Vagina (tissue), 2 donors: ENCODE measurements at places on chromosomes 11 and 22. TPM values are rescaled to one million over a fixed set of nuclear protein-coding genes. Genes with fewer than 3 reads are reported as not detected.
A peak's percentile ranks its signal among the peaks of the same experiment; 100 is the strongest.

- no peaks in the 10 kb centered on the region for H3K36me3 ChIP-seq
- no peak for DNase-seq
- peaks cover 20% of the 10 kb centered on the region for H3K4me1 ChIP-seq
- H3K27me3 ChIP-seq = no peaks in the 10 kb centered on the region
- H3K4me3 ChIP-seq = no peak overlapping the region
Observed at GRCh38 chr22:33908171-33909074, 11.9 kb downstream of the LARGE1 start.

GRCh38 chr22:36505998-36506635 lies 723 bp downstream of the FOXRED2 start:
- H3K27ac ChIP-seq = peak overlapping the region; percentile 82
- peaks cover 35% of the 10 kb centered on the region for H3K4me1 ChIP-seq

- peaks cover 6% of the 10 kb centered on the region for H3K36me3 ChIP-seq
- H3K27ac ChIP-seq = no peak overlapping the region
- no peak for DNase-seq
- no peaks in the 10 kb centered on the region for H3K27me3 ChIP-seq
- no peak overlapping the region for H3K4me3 ChIP-seq
Observed at GRCh38 chr11:6526411-6527135, 29.5 kb downstream of the DNHD1 start.

DNA sequence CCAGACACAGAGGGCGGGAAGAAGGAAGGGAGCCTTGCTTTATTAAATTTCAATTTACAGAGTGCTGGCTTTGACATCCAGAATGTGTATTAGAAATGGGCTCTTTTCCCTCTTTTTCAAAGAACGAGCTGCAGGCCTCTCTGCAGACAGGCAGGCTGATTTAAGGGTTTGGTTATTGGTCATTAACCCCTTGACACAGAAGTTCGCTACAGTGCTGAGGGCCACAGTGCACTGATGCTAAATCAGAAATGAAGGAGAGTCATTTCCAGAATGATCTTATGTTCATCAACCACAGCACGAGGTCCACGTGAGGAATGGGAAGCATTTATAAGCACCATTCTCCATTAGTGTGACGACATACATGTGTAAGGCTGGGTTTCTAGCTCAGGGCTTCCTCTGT lies 51.8 kb downstream of the CSNK2A3 start:
- DNase-seq = no peak
- no peaks in the 10 kb centered on the region for H3K27me3 ChIP-seq
- no peak overlapping the region for H3K4me3 ChIP-seq
- no peaks in the 10 kb centered on the region for H3K4me1 ChIP-seq
- H3K36me3 ChIP-seq = no peaks in the 10 kb centered on the region

DNA sequence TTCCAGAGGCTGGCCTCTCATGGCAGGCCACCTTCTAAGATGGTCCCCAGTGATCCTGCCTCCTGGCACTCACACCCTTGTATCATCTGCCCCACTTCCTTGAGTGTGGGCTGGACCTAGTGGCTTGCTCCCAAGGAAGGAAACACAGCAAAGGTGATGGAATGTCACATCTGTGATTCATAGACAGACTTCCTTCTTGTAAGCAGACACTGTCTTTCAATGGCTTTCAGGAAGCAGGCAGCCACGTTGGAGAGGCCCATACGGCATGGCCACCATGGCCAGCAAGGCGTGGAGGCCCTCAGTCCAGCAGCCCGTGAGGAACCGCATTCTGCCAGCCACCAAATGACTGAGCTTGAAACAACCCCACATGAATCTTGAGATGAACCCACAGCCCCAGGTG lies 11.3 kb downstream of the LMO1 start:
- no peaks in the 10 kb centered on the region for H3K4me1 ChIP-seq
- H3K27me3 ChIP-seq = no peaks in the 10 kb centered on the region
- H3K4me3 ChIP-seq = no peak overlapping the region
- H3K27ac ChIP-seq = no peak overlapping the region

GRCh38 chr11:119000906-119001305 lies 3.0 kb downstream of the CENATAC start:
- DNase-seq = no peak
- H3K4me1 ChIP-seq = peaks cover 34% of the 10 kb centered on the region
- H3K27ac ChIP-seq = no peak overlapping the region
- H3K4me3 ChIP-seq = no peak overlapping the region
- H3K36me3 ChIP-seq = no peaks in the 10 kb centered on the region
- H3K27me3 ChIP-seq = no peaks in the 10 kb centered on the region

DNA sequence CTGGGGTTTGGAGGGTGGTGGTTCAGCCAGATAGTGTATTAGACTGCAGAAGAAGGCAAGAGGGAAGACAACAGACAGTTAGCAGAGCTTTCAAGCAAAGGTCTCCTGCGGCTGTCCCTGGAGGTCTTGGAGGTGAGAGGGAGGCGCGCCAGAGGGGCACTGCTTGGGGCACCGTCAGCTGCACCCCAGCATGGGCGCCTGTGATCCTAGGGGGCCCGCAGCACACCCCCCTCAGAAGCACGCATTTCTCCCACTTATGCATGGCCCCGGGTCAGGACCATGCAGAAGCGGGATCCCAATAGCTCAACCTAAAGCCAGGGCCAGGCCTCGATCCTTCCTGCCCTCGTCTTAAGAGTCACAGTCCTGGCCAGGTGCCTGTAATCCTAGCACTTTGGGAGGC lies 26.5 kb downstream of the FGF4 start:
- H3K4me3 ChIP-seq = no peak overlapping the region
- no peak overlapping the region for H3K27ac ChIP-seq
- H3K36me3 ChIP-seq = no peaks in the 10 kb centered on the region
- no peaks in the 10 kb centered on the region for H3K27me3 ChIP-seq
- no peaks in the 10 kb centered on the region for H3K4me1 ChIP-seq

GRCh38 chr11:35138943-35139721 lies at the start of gene CD44:
Gene CD44, plus strand, starts transcription at chr11:35139171. Its CDS starts 133 bp downstream, at chr11:35139304.
- H3K27me3 ChIP-seq = no peaks in the 10 kb centered on the region
- H3K36me3 ChIP-seq = no peaks in the 10 kb centered on the region
- peaks cover 54% of the 10 kb centered on the region for H3K4me1 ChIP-seq
- H3K27ac ChIP-seq = peak within 1 kb of the TSS; percentile 96
- H3K4me3 ChIP-seq = peak within 1 kb of the TSS; percentile 93

GRCh38 chr11:92136797-92137196 lies 87.8 kb upstream of the FAT3 start:
- H3K27me3 ChIP-seq = no peaks in the 10 kb centered on the region
- H3K4me1 ChIP-seq = no peaks in the 10 kb centered on the region
- no peak overlapping the region for H3K27ac ChIP-seq
- DNase-seq = no peak

GRCh38 chr11:47156951-47157350 lies 19.7 kb downstream of the ARFGAP2 start:
- H3K4me1 ChIP-seq = peaks cover 22% of the 10 kb centered on the region
- H3K27ac ChIP-seq = no peak overlapping the region
- no peak overlapping the region for H3K4me3 ChIP-seq
- no peaks in the 10 kb centered on the region for H3K27me3 ChIP-seq
- no peak for DNase-seq

DNA sequence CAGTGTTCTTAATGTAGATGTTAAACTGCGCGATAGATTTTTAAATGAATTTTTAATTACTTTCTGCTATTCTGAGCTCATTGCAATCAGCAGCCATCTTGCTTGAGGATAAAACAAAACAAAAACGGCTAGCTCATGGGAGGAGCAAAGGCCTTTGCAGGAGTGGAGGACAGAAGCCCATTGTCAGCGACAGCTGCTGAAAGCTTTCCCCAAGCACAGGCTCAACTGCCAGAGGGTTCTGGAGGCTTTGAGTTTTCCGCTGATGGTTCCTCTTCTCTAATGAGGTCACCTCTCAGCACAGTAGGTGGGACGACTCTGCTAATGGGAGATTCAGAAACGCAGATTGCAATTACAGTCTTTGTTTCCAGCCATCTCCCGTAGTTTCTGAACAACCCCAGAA lies 167.1 kb upstream of the TTC12 start:
- no peak overlapping the region for H3K27ac ChIP-seq
- H3K4me1 ChIP-seq = no peaks in the 10 kb centered on the region
- no peak for DNase-seq
- H3K36me3 ChIP-seq = no peaks in the 10 kb centered on the region

GRCh38 chr22:36156515-36157419 lies 3.8 kb downstream of the APOL3 start:
- peaks cover 82% of the 10 kb centered on the region for H3K4me1 ChIP-seq
- peak overlapping the region; percentile 50 for H3K4me3 ChIP-seq
- no peak for DNase-seq

- H3K4me1 ChIP-seq = peaks cover 3% of the 10 kb centered on the region
- no peak overlapping the region for H3K27ac ChIP-seq
- H3K4me3 ChIP-seq = no peak overlapping the region
- no peaks in the 10 kb centered on the region for H3K27me3 ChIP-seq
- no peak for DNase-seq
- H3K36me3 ChIP-seq = no peaks in the 10 kb centered on the region
Observed at GRCh38 chr22:50416996-50417395, 57.8 kb downstream of the SBF1 start.

DNA sequence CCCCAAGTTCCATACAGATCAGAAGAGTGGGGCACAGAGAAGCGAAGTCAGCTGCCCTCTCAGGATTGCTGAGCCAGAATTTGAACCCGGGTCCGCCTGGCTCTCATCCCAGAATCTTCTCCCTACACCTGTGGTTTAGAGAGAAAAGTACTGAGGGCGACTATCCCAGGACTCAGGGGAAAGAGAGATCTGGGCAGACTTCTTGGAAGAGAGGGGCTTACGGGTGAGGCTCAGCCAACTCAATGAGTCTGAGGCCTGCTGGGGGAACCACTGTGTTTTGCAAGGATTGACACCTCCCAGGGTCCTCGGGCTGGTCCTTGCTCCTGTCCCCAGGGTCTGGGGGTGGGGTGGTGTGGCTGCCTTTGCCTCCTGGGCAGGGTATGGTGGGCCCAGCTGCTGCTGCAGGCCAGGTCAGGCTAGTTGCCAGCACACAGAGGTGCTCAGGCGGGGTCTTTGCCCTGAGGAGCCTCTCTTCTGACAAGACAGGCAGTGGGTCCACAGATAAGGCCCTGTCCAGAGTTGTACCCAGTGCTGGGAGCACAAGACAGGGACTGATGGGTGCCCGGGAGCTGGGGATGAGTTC lies 1.2 kb downstream of the CAPN5 start:
- peaks cover 34% of the 10 kb centered on the region for H3K4me1 ChIP-seq
- H3K27me3 ChIP-seq = no peaks in the 10 kb centered on the region
- H3K36me3 ChIP-seq = no peaks in the 10 kb centered on the region

Gene DDX25
- not detected for total RNA-seq

Gene MMP3
- not detected for total RNA-seq

Gene APOC3
- total RNA-seq = not detected

Gene TNRC6B
- total RNA-seq = 32.7 TPM

Gene SF3A1
- total RNA-seq = 78.3 TPM

Gene OR8G1
- not detected for total RNA-seq

Gene OR51E1
- total RNA-seq = 0.25 TPM

Gene PES1
- 75.6 TPM for total RNA-seq

Gene ANO5
- total RNA-seq = 1.2 TPM

Gene PRG2
- not detected for total RNA-seq

Gene MPPED2
- 4.4 TPM for total RNA-seq

Gene MRPL17
- 55.2 TPM for total RNA-seq

Gene AIFM3
- total RNA-seq = not detected

Gene ESAM
- 34.9 TPM for total RNA-seq

Gene ACTN3
- not detected for total RNA-seq
